ENCODE measurements at places on chromosomes 3 and 15.

DNA sequence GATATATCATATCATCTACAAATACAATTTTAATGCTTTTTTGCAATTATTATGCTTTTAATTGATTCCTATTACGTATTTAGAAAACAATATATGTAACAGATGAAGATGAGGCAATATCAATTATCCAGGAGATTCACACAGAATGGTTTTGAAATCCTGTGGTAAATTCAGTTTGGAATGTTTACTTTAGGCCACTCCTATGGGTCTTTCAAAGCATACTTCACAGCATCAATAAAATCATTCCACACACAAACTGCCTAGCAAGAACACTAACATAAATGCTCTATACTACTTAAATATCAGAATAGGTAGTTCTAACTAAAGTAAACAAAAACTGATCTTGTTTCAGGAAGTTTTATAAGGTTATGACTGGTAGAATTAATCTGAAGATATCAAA is 90.5 kb downstream of the FAM227B start:
- DNase-seq, result no peak

DNA sequence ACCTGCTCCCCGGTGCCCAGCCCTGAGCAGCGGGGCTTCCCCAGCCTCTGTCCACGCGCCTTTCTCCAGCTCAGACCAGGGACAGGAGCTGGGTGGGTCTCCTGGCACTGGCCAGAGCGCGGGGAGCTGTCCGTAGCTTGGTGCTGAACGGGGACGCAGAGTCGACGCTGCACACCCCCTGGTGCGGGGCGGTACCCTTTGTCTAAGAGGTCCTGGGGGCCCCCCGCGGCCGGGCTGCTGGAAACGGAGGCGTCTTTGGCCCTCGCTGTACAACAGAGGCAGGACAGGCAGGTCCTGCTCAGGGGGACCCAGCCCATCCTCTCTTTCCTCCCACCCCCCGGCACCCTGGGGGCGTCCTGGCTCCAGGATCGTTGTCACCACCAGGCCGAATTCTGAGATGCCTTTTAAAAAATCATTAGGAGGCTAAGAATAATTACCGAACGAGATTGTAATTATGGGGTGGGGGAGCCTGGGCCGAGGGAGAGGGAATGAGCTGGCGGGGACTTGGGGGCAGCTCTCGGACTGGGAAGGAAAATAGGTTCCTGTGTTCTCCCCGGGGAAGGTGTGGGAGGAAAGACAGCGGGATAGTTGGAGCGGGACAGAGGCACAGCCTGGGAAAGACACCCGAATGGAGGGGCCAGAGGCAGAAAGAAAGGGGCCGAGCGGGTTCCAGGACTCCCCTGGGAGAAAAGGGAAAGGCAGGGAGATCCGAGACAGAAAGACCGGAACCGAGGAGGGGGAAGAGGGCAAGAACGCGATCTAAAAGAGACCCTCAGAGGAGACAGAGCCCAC is 4.1 kb upstream of the SKOR1 start:
- no peak for DNase-seq

DNA sequence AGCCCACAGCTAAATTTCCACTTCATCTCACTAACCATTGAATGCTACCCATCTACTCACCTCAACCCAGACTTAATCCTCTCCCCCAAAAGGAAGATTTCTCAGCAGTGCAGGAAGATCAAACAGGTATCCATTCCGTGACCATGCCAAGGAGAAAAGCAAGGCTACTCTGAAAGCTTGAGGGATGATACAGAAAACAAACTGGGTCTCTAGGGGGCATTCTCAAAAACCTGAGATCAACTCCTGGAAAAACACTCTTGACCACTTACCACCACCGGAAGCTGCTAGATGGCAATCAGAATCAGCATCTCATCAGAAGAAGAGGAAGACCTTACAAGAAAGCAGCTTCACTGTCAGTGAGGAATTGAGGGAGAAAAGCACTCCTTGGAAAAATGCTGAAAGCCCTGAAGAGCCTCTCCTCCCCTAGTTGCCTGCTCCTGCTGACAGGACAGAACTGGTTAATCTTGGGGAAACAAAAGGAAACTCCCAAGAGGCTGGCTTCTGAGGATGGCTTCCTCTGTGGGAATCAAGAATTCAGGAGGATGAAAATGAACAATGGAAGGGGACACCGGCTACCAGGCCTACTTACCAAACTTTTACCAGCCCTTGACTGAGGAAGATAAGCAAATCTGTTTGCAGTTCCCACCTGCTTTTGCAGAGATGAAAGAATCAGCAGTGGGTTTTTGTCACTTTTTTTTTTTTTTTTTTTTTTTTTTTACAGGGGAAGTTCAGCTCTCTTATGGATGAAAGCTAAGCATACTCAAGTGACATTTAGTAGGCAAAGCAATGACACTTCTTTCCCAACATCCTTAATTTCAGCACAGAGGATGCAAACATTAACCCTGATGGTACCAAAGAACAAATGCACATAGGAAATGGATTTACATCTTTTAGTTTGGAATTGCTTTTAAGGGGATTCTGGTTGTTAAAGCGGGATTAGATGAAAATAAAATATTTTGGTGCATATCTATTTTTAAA is at the start of gene ATP8B4:
TSS of gene ATP8B4 (minus strand) at position 171 of the 978 bp plus-strand sequence. CDS start 12,267 bp downstream, outside the sequence.
- DNase-seq, result no peak

DNA sequence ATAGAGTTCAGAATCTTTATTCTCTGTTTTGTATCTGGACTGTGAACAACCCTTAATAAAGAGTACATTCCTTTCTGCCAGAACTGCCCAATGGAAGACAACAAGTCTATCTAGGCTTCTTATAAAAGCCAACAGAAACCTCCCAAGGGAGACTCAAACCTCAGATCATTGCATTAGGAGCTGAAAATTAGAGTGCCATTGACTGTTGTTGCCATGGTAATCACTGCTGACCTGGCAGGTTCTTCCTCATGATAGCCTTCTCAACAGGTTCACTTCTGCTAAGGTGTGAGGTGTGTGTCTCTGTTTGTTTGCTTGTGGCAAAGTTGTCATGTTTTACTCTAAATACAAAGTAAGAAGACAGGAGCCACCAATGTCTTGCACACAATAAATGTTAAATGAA is 79.2 kb downstream of the TMEM108 start:
- no peak for DNase-seq

GRCh38 chr15:88104357-88104756 is 152.2 kb downstream of the NTRK3 start:
- DNase-seq, result no peak

DNA sequence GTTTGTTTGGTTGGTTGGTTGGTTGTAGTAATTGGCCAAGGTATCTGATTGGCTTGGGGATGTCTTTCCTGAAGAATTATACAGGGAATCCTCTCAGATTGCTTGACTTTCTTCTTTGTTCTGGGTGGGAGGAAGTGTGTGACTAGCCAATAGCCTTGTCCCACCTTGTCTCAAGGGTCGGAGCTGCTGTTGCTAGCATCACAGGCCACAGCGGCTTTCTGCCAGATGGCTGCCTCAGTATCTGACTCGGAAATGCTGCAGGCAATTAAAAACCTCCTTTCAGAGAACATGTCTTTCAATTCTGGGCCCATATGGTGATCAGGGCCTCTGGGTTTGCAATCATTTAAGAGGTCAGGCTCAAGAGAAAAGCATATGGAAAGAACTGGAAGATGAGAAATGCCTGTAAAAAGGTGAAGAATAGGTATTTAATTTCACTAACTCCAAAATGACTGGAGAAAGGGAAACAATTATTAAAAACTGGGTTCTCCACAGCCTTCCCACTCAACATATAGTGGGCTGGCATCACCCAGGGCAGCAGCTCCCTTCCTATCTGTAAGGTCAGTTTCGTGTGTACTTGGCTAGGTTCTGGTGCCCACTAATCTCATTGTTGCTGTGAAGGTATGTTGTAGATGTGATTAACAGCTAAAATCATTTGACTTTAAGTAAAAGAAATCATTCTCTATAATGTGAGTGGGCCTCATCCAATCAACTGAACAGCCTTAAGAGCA is 32.4 kb downstream of the TGFBR2 start:
- DNase-seq, result no peak

GRCh38 chr15:57354436-57355123 is 21.7 kb upstream of the CGNL1 start:
- DNase-seq, result no peak

GRCh38 chr3:186653080-186653707 is 12.6 kb upstream of the HRG start:
- no peak for DNase-seq

- no peak for DNase-seq
Observed at GRCh38 chr15:93451822-93452221, 362.8 kb upstream of the RGMA start.

DNA sequence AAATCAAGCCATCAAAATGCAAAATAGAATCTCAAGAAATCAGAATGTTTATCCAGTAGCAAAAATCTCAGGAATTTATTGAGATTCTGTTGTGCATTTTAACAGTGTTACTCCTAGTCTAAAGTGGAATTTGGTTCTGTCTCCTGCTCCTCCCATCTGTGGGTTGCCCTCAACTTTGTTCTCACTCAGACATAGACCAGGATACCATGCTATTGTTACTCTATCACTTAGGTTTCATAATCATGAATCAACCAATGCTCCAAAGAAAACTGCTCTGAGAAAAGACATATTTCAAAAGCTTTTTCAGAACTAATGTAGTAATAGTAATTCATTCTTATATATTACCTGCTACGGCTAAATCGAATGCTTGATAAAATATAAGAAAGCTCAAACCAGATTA is 274.7 kb downstream of the RBMS3 start:
- no peak for DNase-seq

- DNase-seq, result no peak
Observed at GRCh38 chr3:141878817-141879216, 2.4 kb downstream of the ATP1B3 start.

DNA sequence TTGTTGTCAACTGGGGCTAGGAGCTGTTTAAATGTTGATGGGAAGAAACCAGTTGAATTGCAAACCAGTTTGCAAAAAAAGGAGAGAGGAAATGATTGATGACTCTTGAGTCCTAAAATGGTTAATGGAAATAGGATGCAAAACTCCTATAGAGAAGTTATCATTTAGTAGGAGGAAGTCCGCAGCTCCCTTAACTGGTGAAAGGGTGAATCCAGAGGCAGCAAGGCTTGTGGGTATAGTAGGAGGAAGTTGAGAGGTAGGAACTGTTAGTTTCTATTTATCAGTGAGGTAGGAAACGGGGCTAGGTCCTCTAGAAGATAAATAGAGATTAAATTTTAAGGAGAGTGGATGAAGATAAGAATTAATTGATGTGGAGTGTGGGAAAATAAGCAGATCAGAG is 15.4 kb downstream of the IREB2 start:
- no peak for DNase-seq

DNA sequence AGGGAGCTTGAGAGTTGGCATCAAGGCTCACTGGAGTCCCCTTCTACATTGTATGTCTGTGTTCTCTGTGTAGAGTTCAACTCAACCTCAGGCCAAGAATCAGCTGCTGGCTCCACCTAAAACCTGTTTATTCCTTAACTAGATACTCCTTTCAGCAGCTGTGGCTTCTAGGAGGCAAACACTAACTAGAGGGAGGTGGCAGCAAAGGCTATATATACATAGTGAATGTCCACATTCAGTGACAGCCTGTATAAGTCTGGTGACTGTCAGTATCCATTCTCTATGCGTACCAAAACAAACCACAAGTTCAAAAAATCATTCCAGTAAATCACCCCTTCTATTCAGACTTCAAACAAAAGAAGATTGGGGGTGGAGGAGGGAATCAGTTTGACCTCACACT is 184.3 kb downstream of the CDIN1 start:
- DNase-seq, result no peak

DNA sequence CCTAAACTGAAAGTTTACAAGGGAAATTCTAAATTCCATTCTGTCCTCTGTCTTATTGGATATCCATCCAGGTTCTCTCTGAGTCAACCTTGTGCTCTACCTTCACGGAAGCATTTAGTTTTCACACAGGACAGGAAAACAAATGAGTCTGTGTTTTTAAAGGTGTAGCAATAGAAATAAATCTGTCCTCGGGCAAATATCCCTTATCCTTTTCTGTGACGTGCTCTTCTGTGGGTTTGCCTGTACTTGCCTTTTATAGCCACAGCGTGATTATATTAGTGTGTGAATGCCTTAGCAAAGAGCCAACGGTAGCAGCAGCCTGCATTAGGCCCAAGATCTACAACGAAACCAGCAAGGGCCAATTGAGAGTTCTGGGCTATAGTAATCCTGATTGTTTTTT is 127.2 kb upstream of the PLSCR5 start:
- no peak for DNase-seq

- no peak for DNase-seq
Observed at GRCh38 chr3:7306901-7307300, 446.0 kb downstream of the GRM7 start.

DNA sequence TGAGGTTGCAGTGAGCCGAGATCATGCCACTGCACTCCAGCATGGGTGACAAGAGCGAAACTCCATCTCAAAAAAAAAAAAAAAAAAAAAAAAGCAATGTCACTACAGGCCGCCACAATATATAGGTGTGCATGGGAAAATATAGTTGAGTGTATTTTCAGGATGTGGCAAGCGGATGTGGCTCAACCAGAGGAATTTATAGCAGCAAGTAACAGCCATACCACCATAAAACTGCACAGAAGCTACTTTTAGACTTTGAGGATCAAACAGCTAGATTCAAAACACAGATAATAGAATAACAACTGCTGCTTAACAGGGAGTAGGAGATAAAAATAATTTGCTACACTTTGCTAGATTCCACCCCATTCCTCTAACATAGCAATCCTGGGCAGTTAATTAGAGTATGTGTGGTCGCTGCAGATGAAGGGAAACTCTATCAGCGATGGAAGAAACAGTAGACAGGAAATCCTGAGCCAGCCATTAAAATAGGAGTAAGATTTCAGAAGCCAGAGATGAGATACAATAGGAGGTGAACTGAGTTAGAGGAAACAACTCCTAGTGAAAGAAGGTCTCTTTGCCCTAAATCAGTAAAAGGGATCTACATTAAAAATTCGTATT is 318.7 kb upstream of the STT3B start:
- no peak for DNase-seq

DNA sequence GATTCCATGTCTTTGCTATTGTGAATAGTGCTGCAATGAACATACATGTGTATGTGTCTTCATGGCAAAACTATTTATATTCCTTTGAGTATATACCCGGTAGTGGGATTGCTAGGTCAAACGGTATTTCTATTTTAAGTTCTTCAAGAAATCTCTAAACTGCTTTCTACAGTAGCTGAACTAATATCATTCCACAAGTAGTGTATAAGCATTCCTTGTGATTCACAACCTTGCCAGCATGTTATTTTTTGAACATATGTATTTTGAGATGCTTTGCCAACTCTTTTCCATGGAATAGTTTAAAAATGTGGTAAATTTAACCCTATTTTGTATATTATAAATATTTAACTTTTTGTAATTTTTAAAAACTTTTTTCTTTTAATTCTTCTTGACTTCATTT is 592.7 kb upstream of the NAALADL2 start:
- no peak for DNase-seq
